ENCODE measurements at places on chromosomes 4 and X.

GRCh38 chr4:7584606-7585159 is 150.0 kb upstream of the PSAPL1 start:
- DNase-seq: no peak

DNA sequence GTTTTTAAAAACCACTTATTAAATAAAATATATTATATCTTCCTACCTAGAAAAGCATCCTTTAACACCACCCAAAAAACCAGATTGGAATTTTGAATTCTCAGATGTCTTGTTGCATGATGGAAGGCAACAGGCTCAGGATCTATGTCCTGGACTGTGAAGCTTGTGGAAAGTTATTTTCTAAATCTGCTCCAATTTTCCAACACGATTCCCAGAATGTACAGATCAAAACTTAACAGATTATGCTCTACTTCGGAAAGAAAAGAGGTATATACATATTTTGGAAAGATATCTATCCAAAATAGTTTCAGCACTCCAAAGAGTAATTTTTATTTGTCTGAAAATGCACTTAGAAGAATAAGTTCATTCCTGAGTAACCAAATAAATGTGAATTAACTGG is 291.7 kb upstream of the EMCN start:
- no peak for DNase-seq

- no peak for DNase-seq
Measured at GRCh38 chrX:57596109-57596508, 4.3 kb downstream of the ZXDB start.

DNA sequence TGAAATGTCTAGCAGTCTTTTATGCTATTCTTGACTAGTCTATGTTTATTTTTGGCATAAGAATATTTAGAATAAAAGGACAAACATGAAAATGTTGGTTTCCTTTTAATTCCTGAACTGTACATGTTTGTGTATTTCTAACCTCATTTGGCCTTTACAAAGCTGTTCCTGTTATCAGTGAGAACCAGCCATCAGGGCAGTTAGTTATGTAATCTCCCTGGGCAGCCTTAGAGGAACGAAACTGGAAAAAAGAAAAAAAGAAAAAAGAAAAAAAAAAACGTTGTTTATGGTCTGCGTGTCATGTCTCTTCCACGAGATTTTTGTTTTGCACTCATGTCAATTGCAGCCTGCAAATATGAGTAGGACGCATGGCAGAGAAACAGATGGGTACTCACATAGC is 193.7 kb downstream of the MAGEB5 start:
- no peak for DNase-seq

- DNase-seq: no peak
Measured at GRCh38 chr4:85496933-85497332, 22.0 kb downstream of the ARHGAP24 start.

DNA sequence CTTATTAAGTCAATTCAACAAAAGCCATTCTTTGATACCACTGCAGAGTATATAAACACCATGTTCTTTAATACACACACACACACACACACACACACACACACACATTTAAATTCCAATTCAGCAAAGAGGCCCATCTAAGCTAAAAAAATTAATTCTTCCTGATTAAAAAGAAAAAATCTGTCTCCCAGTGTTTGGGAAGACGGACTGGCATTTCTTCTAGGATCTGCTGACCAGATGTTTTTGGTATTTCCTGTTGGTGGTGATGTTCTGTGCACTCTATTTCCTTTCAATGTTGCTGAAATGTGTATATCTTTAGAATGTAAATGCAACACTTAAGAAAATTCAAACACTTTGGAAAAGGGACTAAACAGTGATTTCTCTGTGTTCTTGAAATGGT is 243.8 kb downstream of the THOC2 start:
- no peak for DNase-seq

DNA sequence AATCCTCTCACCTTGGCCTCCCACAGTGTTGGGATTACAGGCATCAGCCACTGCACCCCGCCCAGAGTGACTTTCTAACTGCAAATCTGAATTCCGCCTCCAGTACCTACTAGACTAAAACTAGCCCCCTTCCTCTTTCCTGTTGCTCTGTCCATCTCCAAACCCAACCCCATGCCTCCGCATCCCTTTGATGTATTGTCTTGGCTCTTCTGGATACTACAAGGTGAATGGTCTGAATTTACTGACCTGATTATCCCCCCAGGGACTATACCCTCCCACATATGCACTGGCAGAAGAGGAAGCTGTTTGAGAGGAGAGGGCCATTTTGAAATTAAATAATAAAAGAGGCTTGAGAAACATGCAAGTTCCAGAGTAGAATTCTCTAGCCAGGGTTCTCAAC is 17.7 kb upstream of the TFDP3 start:
- no peak for DNase-seq

DNA sequence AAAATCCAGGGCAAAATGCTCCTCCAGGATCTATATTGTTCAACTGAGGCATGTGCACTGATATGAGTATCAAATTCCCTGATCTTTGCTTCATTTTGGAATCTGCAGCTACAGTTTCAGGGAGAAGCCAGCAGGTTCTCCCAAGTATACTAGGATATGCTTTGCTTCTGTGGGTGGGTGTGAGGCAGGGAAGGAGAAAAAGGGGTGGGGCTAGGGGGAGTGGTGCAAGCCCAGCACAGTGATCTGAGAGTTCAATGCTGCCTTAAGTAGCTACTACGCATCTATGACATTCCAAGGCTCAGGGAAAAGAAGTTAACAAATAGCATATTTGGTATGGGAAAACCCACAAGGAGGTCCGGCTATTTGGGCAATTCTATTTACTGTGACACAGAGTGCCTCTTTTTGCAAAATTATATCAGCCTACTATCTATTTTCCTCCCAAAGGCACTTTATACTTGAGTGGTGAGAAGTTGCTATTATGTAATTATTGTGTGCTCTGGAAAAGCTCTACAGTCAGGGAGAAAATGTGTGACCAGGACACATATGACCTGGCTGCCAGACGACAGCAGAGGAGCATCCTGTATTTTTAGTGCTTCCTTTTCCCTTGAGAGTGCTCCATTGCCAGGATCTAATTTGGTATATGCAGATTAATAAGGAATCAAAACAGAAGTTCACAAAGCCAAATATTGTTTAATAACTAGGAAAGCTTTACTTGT is 162.0 kb downstream of the RNF150 start:
- no peak for DNase-seq

GRCh38 chrX:94400488-94400887 is 726.5 kb downstream of the FAM133A start:
- DNase-seq: no peak

DNA sequence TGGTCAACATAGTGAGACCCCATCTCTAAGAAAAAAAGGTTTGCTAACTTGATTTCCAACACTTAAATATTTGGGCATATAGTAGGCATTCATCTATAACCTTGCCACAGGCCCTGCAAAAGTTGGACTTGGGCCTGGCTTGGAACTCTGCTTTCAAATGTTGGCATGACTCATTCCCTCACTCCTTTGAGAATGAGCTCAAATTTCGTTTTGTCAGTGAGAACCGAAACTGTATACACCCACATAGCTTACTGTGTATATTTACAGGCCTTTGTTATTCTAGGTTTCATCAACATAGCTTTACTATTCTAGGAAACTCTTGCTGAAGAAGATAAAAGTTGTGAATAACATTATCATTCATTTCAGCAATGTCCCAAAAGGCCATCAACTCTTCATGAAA is 88.7 kb upstream of the ELOVL6 start:
- no peak for DNase-seq

GRCh38 chrX:146604196-146604595 is 205.4 kb upstream of the CXorf51B start:
- DNase-seq: no peak

DNA sequence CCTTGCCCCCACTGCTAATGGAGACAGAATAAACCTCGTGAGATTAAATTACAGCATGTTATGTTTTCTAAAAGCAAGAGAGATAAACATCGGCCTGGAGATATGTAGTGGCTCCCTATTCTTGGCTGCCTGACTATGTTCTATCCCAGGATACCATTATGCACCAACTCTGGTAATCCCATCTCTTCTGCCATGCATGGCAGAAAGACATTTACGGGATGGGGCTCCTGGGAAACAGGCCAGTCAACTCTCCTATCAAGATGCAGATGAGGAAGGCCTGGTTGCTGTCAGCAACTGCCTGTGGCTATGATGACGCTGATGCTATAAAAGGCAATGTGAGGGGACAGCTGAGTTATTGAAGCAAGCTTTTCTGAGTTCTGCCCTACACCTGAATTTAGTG is 166.2 kb upstream of the VCX3A start:
- DNase-seq: no peak

GRCh38 chr4:25098964-25099891 is 61.0 kb downstream of the SEPSECS start:
- no peak for DNase-seq

DNA sequence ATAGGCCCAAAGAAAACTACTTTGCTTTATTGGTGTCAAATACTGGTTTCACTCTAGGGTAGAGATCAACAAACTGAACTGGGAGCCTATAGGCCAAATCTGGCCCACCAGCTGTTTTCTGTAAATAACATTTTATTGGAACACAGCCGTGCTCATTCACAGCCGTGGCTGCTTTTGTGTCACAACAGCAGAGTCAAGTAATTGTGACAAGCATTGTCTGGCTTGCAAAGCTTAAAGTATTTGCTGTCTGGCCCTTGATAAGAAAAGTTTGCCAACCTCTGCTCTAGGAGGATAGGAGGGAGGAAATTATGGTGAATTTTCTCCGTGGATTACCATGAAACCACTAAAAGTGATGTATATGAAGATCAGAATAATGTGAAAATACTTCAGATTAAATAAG is 53.4 kb downstream of the GPAT3 start:
- DNase-seq: no peak

GRCh38 chr4:76687746-76688448 is 210.0 kb downstream of the SOWAHB start:
- DNase-seq: no peak

GRCh38 chrX:132181364-132181763 is 37.9 kb downstream of the RAP2C start:
- peak; percentile 5 for DNase-seq

DNA sequence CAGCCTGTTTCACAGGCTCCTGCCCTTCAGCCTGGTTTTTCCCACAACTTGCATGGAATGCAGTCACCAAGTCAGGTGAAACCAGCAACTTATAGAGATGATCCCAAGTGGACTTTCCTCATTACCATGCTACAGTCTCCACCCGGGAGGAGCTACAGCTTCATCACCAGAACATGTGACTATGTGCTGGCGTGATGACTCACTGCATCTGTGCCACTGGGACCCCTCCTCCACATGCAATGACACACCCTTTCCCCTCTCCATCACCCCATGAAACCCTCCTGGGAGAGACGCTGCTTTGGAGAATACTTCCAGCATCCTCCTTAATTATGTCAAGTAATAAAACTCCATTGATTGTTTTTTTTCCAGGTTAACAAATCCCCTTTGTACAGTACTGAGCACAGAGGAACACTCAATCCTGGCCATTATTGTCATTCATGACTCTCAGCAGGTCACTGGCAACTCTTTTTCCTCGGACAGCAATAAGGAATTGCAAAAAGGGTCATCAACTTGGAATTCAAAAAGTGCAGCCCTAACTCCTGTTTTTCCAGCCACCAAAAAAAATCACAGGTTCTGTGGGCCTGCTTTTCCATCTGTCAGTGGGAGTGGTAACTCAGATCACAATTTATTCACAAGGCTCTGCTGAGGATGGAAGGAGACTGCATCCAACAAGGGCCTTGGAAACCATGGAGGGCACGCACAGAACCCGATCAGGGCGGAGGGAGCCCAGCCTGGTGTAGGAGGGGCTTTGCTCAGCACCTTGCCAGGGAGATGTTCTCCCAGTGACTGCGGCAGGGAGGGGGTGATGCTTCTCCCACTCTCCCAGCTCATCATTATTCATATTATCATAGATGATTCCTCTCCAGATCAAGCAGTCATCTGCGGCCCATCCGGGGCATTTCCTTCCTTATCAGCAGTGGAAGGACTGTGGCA is 17.4 kb downstream of the QDPR start:
- DNase-seq: no peak

DNA sequence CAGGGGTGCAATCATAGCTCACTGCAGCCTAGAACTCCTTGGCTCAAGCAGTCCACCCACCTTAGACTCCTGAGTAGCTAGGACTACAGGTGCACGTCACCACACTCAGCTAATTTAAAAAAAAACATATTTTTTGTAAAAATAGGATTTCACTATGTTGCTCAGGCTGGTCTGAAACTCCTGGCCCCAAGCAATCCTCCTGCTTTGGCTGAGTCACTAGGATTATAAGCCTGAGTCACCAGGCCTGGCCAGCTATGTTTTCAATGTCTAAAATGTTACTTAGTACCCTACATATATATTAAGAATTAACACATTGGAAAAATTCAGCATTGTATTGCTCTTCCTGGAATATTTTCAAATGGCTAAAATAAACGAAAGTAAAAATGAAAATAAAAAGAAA is 37.5 kb downstream of the PNPLA4 start:
- no peak for DNase-seq

DNA sequence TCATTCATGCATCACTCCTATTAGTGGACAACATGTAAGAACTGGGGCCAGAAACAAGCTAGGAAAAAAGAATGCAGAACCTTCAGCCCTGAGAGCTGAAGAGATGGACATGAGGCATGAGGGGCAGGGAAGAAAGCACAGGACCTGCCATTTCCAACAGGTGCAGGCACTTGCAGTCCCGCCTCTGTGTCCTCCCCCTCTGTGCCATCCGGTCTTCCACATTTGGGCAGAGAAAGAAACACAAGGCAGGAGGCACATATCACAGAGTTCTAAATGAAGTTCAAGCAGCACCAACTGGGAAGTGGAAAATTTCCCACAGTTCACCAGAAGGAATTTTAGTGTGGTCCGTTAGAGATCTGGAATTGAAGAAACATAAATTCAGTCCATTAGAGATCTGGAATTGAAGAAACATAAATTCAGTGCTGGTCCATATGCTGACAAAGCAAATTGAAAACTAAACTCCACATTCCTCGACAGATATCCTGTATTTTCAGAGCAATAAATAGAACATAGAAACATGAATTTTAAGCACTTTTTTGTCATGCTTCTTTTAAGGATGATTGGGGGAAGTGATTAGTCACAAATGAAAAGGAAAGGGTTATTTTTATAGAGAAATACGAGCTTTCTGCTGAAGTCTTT is 57.2 kb upstream of the DAPP1 start:
- no peak for DNase-seq

- no peak for DNase-seq
Measured at GRCh38 chr4:99655308-99656081, 2.1 kb downstream of the C4orf54 start.

GRCh38 chr4:41154814-41155177 is 59.5 kb downstream of the APBB2 start:
- no peak for DNase-seq

GRCh38 chr4:15104825-15105224 is 102.5 kb downstream of the CPEB2 start:
- no peak for DNase-seq

Data from HuH-7.5 (cell line).